GM18507 (cell line): ENCODE measurements at places on chromosomes 11 and 22.
A peak's percentile ranks its signal among the peaks of the same experiment; 100 is the strongest.

DNA sequence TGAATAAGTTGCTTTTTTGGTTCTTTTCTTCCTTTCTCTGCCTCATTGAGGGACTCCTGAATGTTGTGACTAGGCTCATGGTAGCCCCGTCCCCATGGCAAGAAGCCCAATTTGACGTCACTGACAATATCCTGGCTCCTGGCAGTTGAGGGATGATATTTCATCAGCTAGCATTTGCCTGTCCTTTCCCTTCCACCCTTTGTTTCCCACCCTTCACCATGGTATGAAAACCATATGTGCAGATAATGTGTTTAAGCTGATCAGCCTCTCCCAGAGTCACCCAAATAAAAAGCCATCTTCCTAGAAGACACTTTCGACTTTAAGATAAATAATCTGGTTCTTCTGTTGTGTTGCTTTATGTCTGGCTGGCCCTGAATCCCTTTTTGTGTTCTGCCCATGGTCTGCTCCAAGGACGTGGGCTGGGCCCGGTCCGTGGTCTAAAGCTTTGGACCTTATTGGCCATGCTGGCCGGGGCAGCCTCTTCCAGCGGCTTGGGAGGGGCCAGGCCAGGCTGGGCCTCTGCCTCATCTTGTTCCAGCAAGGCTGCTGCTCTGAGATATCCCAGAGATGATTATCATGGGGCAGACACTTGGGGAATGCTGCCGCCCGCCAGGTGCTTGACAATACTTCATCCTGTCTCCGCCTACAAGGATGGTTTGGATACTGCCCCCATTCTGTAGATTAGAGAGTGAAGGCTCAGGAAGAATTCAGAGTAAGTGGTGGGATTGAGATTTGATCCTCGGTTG lies 5.1 kb downstream of the TSPAN18 start:
- no peak for DNase-seq

GRCh38 chr22:26592421-26592891 lies 2.5 kb upstream of the TPST2 start:
- DNase-seq: peak; percentile 62

GRCh38 chr11:117175781-117176180 lies 2.8 kb upstream of the SIDT2 start:
- no peak for DNase-seq

- no peak for DNase-seq
Measured at GRCh38 chr11:76649011-76649410, 21.5 kb downstream of the LRRC32 start.

DNA sequence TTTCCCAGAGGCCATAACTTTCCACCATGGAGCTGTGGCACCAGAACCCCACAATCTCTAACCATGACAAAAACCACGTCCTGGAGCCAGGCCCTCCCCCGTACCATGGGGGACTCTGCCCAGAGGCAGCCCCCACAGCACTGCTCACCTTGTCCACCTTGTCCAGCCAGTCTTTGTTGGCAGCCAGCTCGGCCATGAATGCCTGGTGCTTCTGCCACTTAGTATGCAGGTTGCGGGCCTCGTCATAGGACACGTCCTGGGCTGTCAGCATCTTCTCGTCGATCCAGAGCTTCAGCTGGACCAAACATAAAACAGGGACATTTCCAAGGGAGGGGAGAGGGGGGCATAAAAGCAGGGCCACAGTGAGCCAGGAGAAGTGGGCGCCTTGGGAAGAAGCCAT lies 20.8 kb upstream of the RBM4B start:
- DNase-seq: no peak

GRCh38 chr11:72292106-72292785 lies 48.3 kb upstream of the PHOX2A start:
- DNase-seq: no peak

DNA sequence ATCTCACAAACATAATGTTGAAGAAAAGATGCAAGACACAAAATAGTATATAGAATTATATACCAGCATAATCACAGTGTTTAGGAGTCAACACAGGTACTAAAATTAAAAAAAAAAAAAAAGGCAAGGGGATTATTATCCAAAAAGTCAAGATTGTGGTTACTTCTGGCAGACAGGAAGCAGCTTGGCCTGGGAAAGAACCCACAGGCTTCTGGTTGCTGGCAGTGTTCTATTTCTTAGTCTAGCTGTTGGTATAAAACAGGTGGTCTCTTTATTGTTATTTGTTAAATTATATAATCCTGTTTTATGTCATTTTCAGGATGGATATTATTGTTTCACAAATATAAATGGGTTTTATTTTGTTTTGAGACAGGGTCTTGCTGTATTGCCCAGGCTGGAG lies 54.0 kb downstream of the C11orf58 start:
- DNase-seq: no peak
